ENCODE measurements at places on chromosomes 6 and 20. TPM values are rescaled to one million over a fixed set of nuclear protein-coding genes. Genes with fewer than 3 reads are reported as not detected.

GRCh38 chr6:148529010-148529409, 186.4 kb downstream of the SASH1 start:
- DNase-seq = no peak

GRCh38 chr6:83597051-83597450, 84.7 kb downstream of the PRSS35 start:
- DNase-seq = no peak

DNA sequence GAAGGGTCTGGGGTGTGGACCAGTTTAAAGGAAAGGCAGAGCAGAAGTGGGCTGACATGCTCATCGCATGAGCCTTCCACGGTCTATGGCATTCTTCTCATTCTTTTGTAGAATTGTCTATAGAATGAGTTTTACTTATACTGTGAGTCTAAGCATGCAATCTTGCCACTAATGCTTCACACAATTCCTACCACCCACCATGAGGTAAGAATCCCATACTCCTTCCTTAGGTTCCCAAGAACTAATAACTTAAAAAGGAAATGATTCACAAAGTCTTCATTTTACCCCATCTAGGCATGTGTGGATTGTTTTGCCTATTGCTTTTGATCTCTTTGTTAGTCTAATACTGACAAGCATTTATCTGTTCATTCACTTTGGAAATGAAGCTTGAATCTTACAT, 195.2 kb downstream of the LY86 start:
- no peak for DNase-seq

DNA sequence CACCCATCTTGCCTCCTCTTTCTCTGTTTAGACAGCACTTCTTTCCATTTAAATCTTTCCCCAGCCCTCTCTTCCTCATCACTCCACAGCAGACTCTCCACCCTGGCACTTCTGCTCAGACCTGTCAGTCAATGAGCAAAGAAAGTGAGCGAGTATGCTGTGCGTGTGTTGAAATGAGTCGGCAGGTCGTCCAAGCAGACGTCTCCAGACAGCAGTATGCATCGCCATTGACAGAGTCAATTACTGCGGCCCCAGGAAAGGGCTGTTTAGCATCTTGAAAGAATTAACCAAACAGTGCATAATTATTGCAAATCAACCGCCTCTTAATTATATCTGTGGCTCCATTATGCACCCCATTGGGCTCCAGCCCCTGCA, 54.8 kb upstream of the KCNG1 start:
- no peak for DNase-seq

The NHSL1 gene
- 59.8 TPM for total RNA-seq

DNA sequence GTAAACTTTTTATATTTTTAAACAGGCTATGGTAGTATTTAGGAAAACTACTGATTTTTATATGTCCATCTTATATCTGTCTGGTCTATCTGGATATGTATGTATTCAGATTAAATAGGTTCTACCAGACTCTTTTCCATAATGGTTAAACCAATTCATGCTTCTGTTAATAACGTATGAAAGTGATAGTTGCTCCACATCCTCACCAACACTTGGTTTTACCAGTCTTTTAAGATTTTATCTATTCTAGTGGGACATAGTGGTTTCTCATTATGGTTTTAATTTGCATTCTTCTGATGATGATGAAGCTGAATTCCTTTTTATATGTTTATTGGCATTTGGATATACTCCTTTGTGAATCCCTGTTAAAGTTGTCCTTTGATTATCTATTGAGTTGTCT, 56.1 kb downstream of the UBR2 start:
- no peak for DNase-seq

The SAMD3 gene
- total RNA-seq = 0.30 TPM

The COL9A3 gene
- total RNA-seq = 4.0 TPM

- DNase-seq = no peak
These were observed 140.1 kb upstream of the BTBD3 start for GRCh38 chr20:11777387-11778205.

The BCAS1 gene
- 0.08 TPM for total RNA-seq

DNA sequence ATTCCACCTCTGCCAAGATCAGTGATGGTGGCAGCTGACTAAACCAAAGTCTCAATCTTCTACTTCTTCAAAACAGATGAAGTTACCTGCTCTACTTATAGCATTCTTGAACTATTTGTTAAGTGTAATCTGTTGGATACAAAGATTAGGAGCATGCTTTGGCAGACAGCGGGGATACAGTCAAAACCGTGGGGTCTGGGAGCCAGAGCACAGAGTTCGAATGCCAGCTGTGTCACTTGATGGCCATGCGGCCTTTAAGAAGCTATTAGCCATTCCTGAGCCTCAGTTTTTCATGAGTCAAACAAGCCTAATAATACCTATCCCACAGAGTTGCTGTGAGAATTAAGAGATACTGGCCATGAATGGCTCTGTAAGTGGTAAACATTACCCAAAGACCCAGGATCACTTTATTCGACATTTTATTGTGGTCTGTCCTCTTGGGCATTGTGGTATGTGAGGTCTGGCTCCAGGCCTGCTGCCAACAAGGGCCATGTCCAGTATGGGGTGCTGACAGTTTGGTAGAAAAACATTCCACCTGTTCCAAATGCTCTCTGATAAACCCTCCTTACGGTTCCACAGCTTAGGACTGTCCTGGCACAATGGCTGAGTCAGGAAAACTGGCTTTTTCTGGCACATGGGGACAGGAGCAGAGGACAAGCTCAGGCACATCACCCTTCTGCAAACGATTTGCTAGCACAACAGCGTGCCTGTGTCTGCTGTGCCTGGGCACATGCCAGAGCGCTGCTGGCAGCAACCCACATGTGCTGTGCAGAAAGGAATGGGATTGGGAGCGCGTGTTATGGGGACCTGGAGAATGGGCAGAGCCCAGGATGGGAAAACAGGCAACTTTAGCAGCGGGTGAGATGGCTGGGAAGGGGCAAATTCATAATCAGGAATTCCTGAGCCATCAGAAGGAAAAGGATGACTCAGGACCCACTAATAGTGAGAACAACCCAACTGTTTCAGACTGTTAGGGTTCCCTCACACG, 15.7 kb upstream of the FAM83C start:
- DNase-seq = peak; percentile 94

GRCh38 chr20:47315339-47316056, 41.0 kb downstream of the ZMYND8 start:
- no peak for DNase-seq

DNA sequence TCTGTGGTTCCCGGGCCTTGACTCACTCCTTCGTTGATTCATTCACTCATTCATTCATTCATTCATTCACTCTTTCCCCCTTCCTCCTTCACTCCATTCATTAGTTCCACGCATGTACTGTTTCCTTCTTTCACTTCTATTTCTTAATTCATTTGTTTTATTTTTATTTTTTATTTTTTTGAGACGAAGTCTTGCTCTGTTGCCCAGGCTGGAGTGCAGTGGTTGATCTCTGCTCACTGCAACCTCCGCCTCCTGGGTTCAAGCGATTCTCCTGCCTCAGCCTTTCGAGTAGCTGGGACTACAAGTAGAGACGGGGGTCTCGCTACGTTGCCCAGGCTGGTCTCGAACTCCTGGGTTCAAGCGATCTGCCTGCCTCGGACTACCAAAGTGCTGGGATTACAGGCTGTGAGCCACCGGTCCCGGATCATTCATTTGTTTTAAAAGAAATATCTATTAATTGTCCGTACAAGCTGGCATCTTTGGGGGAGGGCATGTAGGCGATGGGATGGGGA, 427 bp upstream of the NFKBIE start:
- no peak for DNase-seq

- DNase-seq = no peak
These were observed 147.0 kb downstream of the TENT5A start for GRCh38 chr6:81605526-81605925.

GRCh38 chr20:46545077-46545826, 5.2 kb downstream of the OCSTAMP start:
- DNase-seq = no peak

DNA sequence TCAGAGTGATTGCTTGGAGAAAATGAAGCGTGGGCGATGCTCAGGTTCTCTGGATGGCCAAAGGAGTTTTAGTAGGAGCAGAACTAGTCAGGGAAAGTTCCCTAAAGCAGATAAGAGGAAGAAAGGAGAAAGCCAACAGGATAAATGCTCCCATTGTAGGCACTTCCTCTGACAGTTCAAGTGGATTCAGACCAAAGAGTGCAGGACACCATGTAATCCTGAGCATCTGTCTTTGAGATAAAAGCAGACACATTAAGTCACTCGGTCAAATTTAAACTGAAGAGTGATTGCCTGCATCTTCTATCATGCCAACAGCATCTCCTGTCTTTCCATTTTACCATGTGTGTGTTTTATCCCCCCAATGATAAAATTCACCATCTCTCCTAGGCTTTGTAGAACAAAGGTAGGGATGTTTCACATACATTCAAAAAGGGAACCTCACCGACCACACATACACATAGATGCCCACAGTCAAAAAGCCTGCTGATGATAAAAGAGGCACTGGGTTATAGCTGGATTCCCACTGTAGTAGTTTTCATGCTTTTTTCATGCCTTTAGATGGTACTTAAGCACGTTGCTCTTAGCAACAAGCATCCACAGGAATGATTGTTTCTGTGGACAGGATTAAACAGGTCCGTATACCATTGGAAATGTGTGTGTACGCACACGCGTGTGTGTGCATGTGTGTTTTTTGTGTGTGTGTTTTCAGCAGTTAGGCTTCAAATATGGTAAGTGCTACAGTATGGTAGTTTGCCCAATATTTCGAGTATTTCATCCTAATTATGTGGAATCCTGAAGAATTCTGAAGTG, 7.0 kb downstream of the GRIK2 start:
- DNase-seq = no peak

DNA sequence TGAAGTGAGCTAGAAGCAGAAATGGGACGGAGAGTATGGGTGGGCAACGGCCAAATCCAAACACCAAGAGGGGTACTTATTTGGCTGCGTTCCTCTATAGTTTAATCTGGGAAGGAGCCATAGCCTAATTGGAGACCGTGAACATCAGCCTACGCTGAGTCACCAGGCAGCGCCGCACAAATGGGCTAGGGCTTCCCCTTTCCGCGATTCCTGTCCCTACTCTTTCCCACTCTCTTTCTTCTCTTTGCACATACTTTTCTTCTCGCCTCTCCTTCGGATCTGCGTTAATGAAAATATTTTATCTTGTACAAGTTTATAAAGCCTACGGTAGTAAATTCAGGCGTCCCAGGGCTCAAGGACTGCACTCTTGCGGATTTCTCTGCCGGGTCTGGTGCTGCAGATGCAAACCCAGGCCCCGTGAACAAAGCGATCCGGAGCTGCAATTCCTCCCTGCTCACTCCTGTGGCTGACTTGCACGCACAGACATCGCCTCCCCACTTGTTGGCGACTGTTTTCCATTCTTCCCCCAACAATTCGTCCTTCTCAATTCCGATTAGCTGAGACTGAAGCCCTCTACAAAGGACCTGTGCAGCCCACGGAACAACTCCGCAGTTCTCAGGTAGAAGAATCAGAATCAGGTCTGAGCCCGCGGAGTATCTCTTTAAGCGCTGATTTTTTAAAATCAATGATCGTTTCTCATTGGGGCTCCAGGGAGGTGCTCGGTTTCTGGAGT, 4.2 kb upstream of the TBX18 start:
- no peak for DNase-seq

DNA sequence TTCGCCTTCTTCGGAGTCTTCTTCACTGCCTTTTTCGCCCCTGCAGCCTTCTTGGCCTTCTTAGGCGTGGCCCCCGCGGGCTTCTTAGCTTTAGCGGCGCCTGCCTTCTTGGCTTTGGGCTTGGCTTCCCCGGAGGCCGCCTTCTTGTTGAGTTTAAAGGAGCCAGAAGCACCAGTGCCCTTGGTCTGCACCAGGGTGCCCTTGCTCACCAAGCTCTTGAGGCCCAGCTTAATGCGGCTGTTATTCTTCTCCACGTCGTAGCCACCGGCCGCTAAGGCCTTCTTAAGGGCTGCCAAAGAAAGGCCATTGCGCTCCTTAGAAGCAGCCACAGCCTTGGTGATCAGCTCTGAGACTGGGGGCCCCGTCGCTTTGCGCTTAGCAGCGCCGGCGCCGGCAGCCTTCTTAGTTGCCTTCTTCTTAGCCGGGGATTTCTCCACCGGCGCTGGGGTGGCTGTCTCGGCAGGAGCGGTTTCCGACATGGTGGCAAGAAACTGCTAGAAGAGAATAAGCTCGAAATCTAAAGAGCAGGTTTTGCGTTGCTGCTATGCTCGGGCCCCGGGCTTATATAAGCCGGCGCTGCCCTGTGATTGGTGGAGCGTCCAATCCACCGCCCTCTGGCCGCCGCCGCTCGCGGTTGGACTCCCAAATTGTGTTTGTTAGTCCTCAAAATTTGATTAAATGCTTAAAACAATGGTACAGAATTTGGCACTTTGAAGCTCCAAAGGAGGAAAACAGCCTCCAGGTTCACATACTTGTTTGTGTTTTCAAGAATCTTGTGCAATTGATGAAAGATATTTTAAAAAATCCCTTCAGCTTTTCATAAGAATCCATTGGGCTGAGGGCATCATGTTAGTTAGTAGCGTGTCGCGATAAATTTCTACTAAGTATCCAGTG, 44.9 kb downstream of the OR2B2 start:
- DNase-seq = peak; percentile 79

- no peak for DNase-seq
These were observed 175.1 kb upstream of the JAG1 start for GRCh38 chr20:10848810-10849370.

DNA sequence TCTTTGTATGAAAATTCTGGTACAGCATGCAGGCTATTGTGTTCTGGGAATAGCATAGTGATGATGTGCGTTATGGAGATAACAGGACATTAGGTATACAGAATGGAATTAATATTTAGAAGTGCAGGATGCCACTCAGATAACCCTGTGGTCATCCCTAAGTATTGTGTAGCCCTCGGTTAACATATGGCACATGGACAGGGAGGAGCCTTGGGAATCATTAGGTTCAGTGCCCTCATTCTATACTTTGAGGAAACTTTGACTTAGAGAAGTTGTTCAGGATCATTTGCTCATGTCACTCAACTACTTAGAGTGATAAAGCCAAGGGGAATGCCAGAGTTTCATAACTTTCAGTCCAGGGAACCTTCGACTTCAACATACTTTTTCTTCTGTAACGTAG, 185.9 kb downstream of the UST start:
- DNase-seq = no peak

DNA sequence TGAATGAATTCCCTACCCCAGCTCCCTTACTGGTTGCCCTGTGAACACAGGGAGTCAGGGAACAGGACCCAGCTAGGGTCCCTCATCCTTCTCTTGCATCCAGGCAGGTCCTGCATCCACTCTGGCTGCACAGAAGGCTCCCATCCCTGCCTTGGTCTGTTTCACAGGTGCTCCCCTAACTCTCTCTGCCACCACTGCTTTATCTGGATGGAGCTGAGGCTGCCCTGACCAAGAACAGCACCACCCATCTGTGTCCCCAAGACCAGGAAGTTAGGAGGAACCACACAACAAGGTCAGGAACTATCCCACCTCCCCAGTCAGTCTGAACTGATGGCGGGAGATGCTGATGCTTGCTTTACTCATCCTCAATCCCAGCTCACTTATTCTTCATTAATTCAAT, 16.2 kb upstream of the HLA-G start:
- DNase-seq = no peak

GRCh38 chr6:42938987-42939809, 9.9 kb downstream of the CNPY3 start:
- peak; percentile 95 for DNase-seq

The PLA2G7 gene
- 1.7 TPM for total RNA-seq

DNA sequence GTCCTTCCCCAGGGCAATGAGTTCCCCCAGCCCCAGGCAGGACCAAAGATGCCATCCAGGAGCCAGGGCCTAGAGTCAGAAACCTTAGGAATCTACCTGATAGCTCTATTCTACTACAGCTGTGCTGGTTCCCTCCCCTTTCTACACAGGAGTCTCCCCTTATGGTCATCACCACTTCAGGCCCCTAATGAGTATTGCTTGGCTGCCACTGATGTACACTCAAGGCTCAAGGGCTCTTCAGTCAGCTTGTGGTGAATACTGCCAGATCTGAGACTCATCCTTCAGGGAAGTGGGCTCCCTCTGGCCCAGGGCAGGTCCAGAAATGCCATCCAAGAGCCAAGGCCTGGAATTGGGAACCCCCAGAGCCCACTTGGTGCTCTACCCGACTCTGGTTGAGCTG, 248.6 kb downstream of the ALDH8A1 start:
- no peak for DNase-seq
